ENCODE measurements at places on chromosomes 5 and 9.

GRCh38 chr9:121748074-121748473, 96.6 kb downstream of the DAB2IP start:
- DNase-seq, result no peak

DNA sequence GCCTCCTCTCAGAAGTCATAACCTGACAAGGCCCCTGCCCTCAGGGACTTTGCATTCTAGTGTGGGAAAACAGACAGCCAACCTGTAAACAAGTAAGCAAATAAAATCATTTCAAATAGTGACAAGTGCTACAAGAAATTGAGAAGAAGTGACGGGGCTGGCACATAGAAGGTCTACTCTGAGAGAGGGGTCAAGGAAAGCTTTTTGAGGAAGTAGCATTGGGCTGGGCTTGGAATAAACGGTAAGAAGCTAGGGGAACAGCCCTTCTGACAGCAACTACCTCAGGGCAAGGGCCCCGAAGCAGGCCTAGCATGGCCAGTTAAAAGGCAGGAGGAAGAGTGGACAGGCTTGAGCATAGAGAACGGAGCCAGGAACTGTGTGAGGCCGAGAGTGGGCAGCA, 4.8 kb upstream of the SLC2A8 start:
- DNase-seq, result no peak

- no peak for DNase-seq
Measured at GRCh38 chr5:105554568-105555169, 1992.1 kb upstream of the NUDT12 start.

- DNase-seq, result no peak
Measured at GRCh38 chr5:8478326-8478725, 609.4 kb downstream of the MTRR start.

DNA sequence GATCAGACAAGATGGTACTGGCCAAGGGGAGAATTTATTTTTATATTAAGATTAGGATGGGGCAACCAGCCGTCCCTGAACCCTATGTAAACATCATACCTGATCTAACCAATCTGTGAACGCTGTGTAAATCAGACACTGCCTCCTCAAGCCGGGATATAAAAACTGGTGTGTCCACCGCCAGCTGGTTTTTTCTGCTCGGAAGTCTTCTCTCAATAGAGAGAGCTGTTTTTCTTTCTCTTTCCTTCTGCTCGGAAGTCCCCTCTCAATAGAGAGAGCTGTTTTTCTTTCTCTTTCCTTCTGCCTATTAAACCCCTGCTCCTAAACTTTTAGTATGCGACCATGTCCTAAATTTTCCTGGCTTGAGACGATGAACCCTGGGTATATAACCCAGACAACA, 615.5 kb upstream of the NUDT12 start:
- no peak for DNase-seq

DNA sequence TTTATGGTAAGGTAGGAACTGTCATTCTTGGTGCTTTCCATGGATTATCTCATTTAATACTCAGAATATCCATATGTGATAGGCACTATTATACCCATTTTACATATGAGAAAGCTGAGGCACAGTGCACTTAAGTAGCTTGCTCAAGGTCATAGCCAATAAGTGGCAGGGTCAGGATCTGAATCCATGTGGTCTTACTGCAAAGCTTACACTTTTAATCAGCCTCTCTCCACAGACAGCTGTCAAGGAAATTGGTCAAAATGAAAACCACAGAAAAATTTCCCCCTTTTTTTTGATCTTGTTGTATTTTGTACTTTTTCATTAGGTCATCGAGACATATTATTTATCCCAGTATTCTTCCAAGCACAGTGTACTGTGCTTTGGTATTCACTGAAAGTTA, 78.5 kb downstream of the ERCC6L2 start:
- no peak for DNase-seq

- no peak for DNase-seq
Measured at GRCh38 chr5:89260254-89260653, 377.3 kb upstream of the MEF2C start.

DNA sequence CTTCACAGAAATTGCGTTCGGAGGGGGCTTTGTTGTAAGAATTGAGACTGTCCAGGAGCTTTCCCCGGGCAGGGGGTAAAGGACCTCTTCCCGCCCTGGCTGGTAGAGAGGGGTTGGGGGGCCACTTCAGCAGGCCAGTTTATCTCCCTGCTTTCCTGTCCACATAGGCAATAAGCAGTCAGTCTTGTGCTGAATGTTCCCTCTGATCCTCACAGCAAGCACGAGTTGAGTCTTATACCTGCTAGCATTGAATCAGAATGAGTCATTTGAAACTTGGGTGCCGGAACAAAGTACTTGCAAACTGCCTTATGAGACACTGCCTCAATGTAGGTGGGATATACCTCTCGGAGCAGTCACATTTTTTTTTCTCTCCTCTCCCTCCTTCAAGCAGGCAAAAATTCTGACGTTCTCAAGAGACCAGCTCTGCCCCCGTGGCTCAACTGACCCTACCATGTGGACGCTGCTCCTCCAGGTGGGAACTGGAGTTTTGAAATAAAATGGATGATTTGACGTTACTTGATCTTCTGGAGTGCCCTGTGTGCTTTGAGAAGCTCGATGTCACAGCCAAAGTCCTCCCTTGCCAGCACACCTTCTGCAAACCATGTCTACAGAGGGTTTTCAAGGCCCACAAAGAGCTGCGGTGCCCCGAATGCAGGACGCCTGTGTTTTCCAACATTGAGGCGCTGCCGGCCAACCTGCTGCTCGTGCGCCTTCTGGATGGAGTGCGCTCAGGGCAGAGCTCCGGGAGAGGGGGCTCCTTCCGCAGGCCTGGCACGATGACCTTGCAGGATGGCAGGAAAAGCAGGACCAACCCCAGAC, 1.3 kb downstream of the SH3RF2 start:
- DNase-seq, result peak; percentile 53
